ENCODE measurements at places on chromosomes 5 and 9.

DNA sequence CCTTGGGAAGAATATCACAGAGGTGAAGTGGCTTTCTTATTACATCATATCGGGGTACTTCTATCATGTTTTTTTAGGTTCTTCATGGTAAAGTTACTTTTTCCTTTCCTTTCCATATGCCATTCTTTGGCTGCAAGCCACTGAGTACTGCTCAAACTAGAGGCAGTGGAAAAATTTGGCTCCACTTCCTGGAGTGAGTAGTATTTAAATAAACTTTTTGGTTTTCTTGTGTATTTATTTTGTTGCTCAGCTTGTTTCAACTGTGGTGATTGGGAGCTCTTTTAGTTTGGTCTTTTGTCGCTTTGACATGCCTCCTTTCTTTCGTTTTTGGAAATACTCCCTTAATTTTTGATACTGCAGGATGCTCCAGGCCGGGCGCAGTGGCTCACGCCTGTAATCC, 69.8 kb downstream of the WDR70 start:
- DNase-seq, result no peak

- DNase-seq, result no peak
Observed at GRCh38 chr5:68540798-68541590, 325.4 kb downstream of the PIK3R1 start.

GRCh38 chr5:55633574-55634208, 78.4 kb downstream of the SLC38A9 start:
- no peak for DNase-seq

- peak; percentile 42 for DNase-seq
Observed at GRCh38 chr9:12880406-12881015, 105.7 kb downstream of the LURAP1L start.

DNA sequence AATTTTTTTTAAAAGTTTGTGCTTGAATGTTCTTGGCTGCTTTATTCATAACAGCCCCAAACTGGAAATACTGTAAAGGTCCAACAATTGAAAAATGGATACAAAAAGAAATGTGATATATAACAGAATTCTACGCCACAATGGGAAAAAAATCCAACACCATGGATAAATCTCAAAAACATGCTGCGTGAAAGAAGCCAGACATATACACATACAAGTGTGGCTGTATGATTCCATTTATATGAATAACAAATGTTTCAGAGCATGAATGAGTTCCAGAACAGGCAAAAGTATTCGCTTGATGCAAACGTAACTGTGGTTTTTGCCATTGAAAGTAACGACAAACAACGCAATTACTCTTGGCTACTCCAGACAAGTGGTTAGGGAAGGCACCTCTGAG, 7.2 kb upstream of the SFXN1 start:
- DNase-seq, result no peak

DNA sequence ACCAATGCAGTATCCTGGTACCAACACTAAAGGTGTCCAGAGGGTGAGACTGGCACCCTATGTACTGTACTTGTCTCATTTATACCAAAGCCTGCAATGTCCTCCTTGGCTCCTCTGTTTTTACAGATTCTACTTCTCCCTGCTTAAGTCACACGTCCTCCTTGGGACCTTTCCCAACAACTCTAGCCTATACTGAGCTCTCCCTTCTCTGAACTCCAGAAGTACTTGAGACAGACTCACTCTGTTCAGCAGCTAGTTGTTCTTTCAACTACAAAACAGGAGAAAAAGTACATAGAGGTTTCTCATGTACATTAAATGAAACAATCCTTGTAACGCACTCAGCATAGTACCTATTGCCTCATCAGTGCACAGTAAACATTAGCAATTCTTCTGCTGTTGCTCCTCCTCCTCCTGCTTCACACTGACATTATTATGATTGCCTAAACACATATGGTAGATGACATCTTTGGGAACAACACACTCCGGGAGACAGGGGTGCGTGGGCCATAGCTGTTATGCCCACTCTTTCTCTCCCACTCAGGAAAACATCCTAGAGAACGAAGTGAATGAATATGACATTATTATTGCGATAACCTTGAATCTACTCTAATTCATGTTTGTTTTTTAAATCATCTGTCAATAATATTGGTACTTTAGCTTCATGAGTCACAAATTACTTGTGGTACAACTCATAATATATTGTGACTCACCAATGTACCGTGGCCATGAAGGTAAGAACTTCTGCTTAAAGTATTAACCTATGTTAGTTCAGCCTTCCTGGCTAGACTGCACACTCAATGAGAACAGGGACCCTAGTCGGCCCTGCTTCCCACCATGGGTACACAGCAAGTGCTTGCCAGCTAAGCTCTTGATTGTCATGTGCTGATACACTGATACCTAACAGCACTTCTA, 180.3 kb upstream of the ADRA1B start:
- no peak for DNase-seq

DNA sequence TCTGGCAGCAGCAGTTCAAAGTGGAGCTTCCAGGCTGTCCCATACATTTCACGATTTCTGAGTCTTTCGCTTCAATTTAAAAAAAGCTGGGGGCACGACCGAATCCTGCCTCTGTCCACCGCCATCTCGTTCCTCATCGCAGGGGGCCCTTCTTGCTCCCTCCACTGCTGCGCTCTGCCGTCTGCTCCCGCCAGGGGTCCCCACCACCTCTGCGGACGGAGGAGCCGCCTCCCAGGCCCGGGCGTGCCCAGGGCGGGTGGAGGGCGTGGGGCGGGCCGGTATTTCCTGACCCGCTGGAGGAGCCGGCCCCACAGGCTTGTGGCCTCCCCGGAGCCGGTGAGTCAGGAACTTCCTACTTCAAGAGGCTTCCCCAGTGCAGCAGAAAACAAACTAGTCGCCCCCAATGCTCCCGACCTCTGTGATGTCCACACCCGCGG, 50.4 kb downstream of the USP20 start:
- no peak for DNase-seq

- no peak for DNase-seq
Observed at GRCh38 chr5:163885117-163885516, 379.7 kb downstream of the MAT2B start.

- no peak for DNase-seq
Observed at GRCh38 chr5:172342918-172343317, 59.4 kb upstream of the UBTD2 start.

- DNase-seq, result no peak
Observed at GRCh38 chr5:95935553-95936100, 26.0 kb downstream of the ELL2 start.

DNA sequence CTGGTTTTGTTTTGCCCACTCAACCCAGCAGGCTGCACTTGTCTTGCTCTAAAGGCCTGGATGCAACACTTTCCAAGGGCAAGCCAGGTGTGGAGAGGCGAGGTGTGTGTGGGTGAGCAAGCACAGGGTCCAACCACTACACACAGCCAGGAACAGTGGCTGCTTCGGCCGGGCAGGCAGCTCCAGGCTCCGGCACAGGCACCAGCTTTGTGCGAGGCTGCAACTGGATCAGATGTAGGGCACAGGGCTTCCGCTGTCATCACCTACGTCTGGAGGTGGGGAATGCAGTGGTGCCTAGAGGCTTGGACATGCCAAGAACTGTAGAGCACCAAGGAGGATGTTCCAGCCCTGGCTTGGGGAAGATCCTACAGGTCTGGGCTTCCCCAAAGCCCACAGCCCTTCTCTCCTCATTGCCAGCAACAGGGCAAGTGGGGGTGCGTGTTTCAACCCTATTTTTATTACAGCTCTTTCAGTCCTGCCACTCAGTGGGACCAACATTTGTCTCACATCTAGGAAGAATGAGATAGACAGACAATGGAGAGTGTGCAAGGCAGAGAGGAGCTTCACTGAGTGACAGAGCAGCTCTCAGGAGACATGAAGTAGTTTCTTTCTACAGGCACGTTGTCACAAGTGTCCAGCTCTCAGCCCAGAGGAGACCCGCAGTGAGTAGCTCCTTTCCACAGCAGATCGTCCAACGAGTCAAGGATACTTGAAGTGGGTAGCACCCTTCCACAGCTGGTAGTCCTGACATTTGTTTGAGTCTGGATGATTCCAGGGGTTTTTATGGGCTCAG, 622.2 kb downstream of the CDH9 start:
- DNase-seq, result no peak

GRCh38 chr5:139431706-139432105, 7.6 kb downstream of the DNAJC18 start:
- DNase-seq, result no peak

GRCh38 chr9:98364086-98364485, 108.6 kb upstream of the TBC1D2 start:
- no peak for DNase-seq

- DNase-seq, result no peak
Observed at GRCh38 chr5:113190347-113190746, 213.7 kb downstream of the DCP2 start.

DNA sequence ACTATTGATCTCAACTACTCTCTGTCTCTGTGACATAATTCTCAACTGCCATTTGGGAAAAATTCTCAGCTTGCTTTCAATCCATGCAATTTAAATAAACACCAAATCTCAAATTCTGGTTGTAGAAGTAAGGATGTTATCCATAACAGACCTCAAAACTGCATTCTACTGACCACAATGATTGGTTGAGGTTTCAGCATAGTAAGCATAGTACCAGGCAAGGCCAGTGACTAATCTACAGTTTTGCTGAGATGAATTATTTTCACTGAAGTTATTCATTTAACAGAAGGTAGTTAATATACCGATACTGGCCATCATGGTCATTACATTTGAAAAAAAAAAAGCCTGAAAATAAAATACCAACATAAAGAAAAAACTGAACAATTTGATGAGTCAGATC, 488.0 kb upstream of the CDH18 start:
- no peak for DNase-seq

DNA sequence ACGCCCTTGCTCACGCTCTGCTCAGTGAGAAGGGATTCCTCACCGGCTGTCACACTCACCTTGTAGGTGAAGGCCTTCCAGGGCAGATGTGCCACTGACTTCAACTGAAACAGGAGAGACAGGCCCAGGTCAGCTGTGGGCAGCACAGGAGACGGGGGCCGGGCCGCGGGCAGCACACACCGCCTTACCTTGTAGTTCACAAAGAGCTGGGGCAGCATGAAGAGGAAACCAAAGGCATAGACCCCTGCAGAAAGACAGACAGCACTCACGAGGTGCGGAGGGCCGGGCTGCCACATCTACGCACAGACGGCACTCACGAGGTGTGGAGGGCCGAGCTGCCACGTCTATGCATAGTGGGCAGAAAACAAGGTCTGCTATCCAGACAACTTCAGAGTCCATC, 23.3 kb downstream of the CLPTM1L start:
- no peak for DNase-seq

Measured in SK-N-MC (cell line).